ENCODE measurements at places on chromosomes 4 and X. TPM values are rescaled to one million over a fixed set of nuclear protein-coding genes. Genes with fewer than 3 reads are reported as not detected.

DNA sequence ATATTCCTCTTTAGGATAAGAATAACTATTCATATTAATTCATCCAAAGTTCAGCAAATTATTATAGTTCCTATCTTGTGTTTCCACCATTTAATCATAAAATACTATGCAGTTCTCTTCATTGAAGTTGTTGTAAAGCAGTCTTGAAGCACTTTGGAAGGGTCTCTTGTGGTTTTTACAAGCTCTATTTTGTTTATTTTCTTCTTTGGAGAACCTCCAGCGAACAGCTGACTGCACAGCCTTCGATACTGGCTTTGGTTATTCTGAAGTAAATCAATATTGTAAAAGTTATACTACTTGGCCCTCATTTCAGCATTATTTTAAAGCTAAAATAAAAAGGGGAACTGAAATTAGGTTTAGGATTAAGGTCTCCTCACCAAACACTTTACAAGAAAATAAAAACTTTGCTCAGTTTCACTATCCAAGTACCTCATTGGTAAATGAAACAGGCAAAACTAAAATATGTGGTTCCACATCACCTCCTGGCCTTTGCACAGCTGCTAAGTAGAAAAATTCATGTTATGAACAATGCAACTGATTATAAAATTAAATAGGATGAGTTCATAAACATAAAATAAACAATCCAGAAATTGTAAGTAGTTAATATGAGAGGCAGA lies 1629.2 kb upstream of the ADGRL3 start:
- no peak for DNase-seq

DNA sequence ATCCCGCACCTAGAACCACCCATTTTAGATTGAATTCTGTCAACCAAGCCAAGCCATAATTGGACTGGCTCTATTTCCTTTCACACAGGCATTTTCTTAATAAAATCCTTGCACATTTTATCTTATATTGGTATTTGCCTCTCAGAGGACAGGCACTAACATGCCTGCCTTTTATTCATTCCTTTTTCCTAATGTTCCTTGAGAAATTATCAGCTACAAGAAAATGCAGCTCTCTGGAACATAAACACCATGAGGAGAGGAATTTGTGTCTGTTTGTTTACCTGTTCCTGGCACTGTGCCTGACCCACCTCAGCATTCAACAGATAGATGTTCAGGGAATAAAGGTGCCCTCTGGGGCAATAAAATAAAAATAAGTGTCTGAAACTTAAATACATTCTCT lies 116.2 kb downstream of the PDHA2 start:
- no peak for DNase-seq

GRCh38 chr4:81574991-81575390 lies 103.3 kb upstream of the RASGEF1B start:
- no peak for DNase-seq

GRCh38 chr4:118346495-118346894 lies 6.3 kb downstream of the PRSS12 start:
- DNase-seq = no peak

- DNase-seq = no peak
Measured at GRCh38 chrX:105876658-105877057, 54.3 kb downstream of the NRK start.

DNA sequence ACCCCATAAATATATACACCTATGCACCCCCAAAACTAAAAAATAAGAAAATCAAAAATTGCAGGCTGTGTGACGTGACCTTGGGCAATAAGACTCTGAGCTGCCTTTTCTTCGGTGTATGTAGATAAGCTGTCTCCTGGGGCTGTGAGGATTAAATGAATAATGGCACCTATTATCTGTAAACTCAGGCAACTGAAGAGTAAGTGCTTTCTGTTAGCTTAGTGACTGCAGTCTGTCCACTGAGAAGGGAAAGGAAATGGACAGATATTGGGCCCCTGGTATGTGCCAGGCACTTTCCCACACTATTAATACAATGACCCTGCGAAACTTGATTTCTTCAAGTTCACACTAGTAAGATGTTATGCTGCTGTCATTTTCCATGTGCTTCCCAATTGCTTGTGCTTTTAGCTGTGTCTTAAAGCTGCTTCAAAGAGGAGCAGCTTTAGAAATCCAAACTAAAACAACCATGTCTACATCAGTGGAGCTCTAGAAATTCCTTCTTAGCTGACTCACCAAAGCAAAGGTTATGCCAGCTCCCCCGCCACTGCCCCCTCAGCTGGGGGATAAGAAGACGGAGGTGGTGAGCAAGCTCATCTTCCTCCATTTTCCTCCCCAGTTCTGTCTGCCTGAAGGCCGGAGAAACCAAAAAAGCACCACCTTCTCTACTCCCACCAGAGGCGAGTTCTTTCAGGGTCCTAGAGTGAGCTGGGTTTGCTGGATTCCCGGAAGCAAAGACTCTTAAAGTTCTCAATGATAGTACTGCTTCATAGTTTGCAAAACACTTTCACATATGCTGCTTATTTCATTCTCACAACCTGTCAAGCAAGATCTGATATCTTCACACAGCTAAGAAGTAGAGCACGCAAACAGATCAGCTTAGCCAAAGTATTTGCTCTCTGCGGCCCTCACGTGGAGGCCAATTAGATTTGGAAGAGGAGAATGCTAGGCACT lies 8.8 kb upstream of the DGAT2L6 start:
- no peak for DNase-seq

- DNase-seq = no peak
Measured at GRCh38 chr4:85776579-85776978, 301.6 kb downstream of the ARHGAP24 start.

The PPP1R2C gene
- not detected for total RNA-seq

The USP51 gene
- 0.21 TPM for total RNA-seq

The MTHFD2L gene
- 8.2 TPM for total RNA-seq

The ERVMER34-1 gene
- total RNA-seq = 0.59 TPM

Measured in left colon (tissue), 2 donors.